ENCODE measurements at places on chromosomes 5 and 9. TPM values are rescaled to one million over a fixed set of nuclear protein-coding genes. Genes with fewer than 3 reads are reported as not detected.

The SLC45A2 gene
- not detected for total RNA-seq

DNA sequence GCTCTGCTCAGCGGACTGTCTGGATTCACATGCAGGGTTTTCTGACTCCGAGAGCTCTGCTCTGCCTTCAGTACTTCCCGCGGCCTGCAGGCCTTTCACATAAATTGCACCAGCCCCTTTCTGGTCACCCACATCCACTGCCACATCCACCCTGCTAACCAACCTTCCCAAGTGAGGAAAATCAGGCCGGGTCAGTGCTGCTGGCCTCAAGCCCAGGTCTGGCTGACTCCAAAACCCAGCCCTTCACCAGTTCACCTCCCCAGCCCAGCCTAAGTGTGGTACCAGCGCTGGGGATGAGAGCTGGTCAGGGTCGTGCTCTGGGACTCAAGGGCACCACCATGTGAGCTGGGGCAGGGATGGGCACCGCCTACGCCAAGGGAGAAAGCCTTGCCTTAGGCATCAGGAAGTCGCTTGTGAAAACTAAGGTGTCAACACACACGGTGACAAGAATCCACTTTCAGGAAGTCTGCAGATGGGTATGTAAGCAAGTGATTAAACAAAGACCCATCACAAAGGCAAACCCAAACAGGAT, 12.3 kb downstream of the LMAN2 start:
- DNase-seq, result no peak

The FEM1C gene
- 31.7 TPM for total RNA-seq

DNA sequence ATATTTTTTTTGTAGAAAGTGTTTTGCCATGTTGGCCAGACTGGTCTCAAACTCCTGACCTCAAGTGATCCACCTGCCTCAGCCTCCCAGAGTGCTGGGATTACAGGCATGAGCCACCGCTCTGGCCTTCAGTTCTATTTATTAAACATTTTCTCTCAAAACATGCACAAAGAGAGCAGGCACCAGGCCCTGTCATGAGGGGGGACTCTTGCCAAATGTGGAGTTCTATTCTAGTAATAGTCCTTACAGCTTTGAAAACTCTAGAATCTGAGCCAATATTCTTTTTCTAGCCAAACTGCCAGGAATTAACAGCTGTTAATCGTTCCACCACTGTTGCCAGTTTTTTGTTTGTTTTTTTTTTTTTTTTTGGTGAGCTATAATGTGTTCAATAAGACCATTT, 124.6 kb downstream of the TARS1 start:
- no peak for DNase-seq

- no peak for DNase-seq
Observed at GRCh38 chr5:177447611-177448243, 1.1 kb downstream of the PRR7 start.

GRCh38 chr5:169200125-169200778, 100.7 kb downstream of the SLIT3 start:
- DNase-seq, result no peak

- no peak for DNase-seq
Observed at GRCh38 chr5:32581010-32581785, 4.2 kb upstream of the SUB1 start.

The PCYOX1L gene
- 35.0 TPM for total RNA-seq

DNA sequence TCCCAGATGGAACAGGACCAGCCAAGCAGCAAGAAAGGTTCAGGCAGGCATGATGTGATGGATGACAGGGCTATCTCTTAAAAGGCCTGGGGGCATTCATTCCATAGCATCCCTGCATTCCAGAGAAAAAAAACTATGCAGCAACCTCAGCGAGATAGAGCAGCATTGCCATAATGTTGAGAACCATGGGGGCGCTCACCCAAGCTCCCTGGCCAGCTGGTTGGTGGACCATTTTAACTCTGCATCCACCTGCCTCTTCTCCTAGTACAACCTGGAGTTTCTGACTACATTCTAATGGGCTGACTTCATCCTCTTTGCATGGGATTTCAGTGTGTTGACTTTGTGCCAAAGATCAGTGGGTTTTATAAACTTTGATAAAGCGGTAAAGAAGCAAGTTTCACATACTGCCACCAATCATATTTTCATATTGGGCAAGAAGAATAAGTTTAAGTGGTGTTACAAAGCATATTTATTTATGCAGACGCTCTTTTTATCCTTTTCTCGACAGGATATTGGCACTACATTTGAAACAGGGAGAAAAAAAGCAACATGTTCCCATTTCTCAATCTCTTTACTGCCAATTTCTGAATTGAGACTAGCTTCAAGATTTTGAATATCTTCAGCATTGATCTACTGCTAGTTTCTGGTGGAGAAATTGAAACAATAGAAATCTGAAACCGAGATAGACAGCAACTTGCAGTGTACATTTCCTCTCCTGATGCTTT, 378.3 kb upstream of the WWC1 start:
- DNase-seq, result no peak

DNA sequence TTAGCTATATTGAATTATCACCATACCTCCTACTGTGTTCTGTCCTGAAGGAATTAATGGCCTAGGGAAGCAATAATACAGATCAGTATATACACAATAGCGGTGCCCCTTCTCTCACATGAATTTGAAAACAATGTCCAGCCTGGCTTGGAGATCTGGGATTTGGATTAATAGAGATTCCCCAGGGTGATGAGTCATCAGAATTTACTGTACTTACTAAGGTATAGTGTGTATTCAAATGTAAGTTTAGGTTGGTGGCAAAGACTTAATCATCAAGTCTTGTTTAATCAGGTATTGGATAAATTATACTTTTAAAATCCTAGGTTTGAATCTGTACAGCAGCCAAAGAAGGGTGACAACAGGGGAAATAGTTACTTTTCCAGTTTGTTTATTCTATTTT, 121.5 kb downstream of the FEM1C start:
- no peak for DNase-seq
